ENCODE measurements at places on chromosomes 11 and 22.

GRCh38 chr11:44464741-44465140 is 100.7 kb upstream of the CD82 start:
- DNase-seq: no peak

- DNase-seq: no peak
These were observed 67.9 kb downstream of the DKK3 start for GRCh38 chr11:11940551-11940950.

DNA sequence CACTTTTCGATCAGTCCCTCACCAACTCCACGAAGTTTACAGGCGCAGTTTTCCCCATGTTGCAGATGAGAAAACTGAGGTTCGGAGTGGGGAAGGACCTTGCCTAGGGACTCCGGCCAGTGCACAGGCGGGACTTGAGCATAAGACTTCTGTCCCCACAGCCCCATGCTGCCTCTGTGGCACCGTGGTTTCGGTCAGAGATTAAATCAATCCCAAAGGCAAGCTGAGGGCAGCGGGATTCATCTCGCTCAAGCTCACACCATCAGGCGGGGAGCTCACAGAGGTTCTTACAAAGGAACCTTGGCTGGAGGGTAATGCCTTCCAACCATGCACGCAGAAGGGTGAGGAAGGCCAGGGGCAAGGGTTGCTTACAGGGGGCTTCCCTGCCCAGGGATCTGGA is 115.5 kb downstream of the PHF21B start:
- no peak for DNase-seq

GRCh38 chr11:122453586-122453985 is 201.9 kb upstream of the UBASH3B start:
- no peak for DNase-seq

DNA sequence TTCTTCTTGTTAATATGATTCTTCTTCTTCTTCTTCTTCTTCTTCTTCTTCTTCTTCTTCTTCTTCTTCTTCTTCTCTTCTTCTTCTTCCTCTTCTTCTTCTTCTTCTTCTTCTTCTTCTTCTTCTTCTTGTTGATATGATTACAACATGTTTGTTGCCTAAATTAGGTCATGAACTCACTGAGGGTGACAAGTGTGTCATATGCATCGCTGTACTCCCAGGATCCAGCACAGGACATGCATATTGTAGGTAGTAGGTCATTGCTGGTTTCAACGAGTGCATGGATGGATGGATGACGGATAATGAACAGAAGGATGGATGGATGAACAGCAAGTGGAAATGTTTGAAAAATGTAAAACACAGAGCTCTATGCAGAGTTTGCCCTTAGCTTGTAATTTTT is 14.9 kb upstream of the PVALB start:
- no peak for DNase-seq

DNA sequence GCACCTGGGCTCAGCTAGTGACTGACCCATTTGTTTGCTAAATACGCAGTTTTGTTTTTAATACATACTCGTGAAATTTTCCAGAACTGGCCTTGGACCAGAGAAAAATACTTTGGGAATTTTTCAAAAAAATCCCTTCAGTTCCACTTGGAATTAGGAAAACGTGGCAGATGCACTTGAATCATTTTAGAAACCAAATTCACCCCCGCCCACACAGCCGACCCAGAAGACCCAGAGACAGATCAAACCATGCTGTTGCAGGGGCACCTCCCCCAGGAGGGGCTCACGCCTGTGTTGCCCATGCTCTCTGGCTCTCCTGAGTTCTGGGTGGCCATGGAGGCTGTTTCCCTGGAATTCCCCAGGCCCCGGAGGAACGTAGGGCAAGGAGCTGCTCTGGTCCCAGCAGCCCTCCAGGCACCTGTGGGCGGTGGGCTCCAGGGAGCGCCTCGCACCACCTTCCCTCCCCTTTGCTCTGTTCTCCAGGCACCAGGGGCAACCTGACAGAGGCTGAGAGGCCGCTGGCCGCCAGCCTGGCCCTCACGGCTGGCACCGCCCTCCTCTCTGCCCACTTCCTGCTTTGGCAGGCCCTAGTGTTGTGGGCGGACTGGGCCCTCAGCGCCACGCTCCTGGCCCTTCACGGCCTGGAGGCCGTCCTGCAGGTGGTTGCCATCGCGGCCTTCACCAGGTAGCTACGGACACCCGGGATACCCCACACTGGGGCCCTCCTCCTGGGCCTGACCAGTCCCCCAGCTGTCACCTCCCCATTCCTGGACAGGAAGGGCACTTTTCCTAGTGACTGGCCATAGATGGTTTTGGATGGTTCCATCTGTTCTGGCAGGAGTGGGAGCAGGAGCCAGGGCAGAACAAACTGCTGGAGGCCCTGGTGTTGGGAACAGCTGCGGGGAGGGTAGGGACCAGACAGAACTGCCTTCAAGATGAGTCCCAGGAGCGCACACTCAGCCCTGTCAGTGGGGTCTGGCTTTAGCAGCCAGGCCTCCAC is 3.3 kb upstream of the EPS8L2 start:
- DNase-seq: no peak

DNA sequence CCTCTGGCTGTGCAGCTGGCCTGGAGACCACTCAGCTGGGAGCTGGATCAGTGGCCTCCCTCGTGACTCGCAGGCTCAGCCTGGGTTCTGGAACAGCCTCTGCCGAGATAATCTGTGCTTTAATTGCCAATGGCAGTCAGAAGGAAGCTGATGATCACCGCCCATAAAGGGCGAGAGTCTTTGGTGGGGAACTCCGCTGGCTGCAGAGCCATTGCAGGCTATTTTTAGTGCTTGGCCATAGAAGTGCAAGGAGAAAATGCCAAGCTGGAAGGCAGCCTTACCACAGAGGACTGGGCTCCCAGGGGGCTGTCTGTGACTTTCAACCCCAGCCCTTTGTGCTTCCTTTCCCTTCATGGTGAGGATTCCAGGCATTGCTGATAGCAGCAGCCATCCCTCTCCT is 62.2 kb upstream of the TENM4 start:
- no peak for DNase-seq

DNA sequence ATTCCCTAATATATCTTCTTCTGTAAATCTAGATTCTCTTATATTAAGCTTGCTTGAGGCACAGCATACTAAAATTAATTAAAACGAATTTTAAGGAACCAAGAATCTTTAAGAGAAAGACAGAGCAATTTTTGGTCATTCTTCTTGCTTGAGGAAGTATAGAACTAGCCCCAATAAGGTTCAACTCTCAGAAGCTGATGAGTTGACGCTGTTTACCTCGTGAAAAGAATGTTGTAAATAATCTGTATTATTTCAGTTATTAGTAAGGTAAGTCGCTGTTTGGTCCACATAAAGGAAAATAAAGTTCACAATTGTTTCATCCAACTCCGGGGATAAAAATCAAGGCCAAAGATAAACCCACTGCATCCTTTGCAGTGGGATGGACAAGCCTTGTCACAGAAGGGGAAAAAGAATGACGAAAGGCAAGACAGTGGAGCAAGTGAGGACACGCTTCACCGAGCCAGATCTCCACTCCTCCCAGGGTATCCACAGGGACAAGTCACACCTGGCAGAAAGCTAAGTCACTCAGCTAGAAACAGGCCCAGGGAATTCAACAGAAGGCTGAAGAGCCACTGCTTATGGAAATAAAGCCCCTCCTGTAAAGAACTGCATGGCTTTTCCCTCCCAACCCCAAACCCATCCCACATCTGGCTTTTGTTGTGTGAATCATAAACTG is 752 bp downstream of the POU2AF1 start:
- DNase-seq: no peak

All from activated naive CD4-positive, alpha-beta T cell (primary cell).